ENCODE measurements at places on chromosomes 12 and 14.

- no peaks in the 10 kb centered on the region for H3K27me3 ChIP-seq
- no peaks in the 10 kb centered on the region for H3K36me3 ChIP-seq
- no peak for DNase-seq
- H3K4me3 ChIP-seq: no peak overlapping the region
- H3K4me1 ChIP-seq: no peaks in the 10 kb centered on the region
- H3K27ac ChIP-seq: no peak overlapping the region
Observed at GRCh38 chr12:44573723-44574122, 302.4 kb downstream of the NELL2 start.

- no peak for DNase-seq
- H3K36me3 ChIP-seq: no peaks in the 10 kb centered on the region
- peaks cover 5% of the 10 kb centered on the region for H3K4me1 ChIP-seq
- no peak overlapping the region for H3K27ac ChIP-seq
- no peak overlapping the region for H3K4me3 ChIP-seq
Observed at GRCh38 chr12:23947395-23947794, 2.1 kb downstream of the SOX5 start.

GRCh38 chr12:100058482-100059029 lies 73.8 kb upstream of the ANKS1B start:
- no peaks in the 10 kb centered on the region for H3K4me1 ChIP-seq
- H3K27ac ChIP-seq: no peak overlapping the region
- H3K36me3 ChIP-seq: no peaks in the 10 kb centered on the region
- H3K27me3 ChIP-seq: no peaks in the 10 kb centered on the region

- no peak for DNase-seq
- H3K27me3 ChIP-seq: no peaks in the 10 kb centered on the region
- H3K4me3 ChIP-seq: no peak overlapping the region
- H3K27ac ChIP-seq: no peak overlapping the region
- H3K4me1 ChIP-seq: no peaks in the 10 kb centered on the region
Observed at GRCh38 chr12:95554532-95555071, 3.3 kb upstream of the USP44 start.

DNA sequence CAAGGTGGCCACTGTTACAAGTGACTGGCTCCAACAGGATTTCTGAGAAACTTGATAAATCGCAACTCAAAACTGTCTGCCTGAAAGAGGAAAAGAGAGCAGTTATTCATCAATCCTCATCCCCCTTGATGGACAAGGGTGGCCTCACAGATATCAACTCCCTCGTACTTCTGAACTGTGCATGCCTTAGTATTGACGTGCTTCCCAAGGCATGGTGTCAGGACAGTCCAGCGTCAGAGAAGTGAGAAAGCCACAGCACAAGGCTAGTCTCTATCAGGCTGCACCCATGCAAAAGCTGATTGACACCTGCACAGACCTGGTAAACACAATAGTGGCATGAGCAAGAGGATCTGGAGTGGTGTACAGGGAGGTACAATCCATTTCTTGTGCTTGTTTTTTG lies 125.5 kb upstream of the SLC35F4 start:
- H3K36me3 ChIP-seq: no peaks in the 10 kb centered on the region
- H3K4me3 ChIP-seq: no peak overlapping the region
- no peak for DNase-seq
- H3K4me1 ChIP-seq: peaks cover 25% of the 10 kb centered on the region
- no peak overlapping the region for H3K27ac ChIP-seq
- H3K27me3 ChIP-seq: no peaks in the 10 kb centered on the region

- H3K27ac ChIP-seq: no peak overlapping the region
- DNase-seq: no peak
- no peak overlapping the region for H3K4me3 ChIP-seq
- H3K4me1 ChIP-seq: no peaks in the 10 kb centered on the region
- H3K27me3 ChIP-seq: no peaks in the 10 kb centered on the region
Observed at GRCh38 chr14:20274062-20274461, 31.7 kb downstream of the TTC5 start.

- no peaks in the 10 kb centered on the region for H3K36me3 ChIP-seq
- H3K4me3 ChIP-seq: peak overlapping the region; percentile 57
- peaks cover 90% of the 10 kb centered on the region for H3K4me1 ChIP-seq
- peak overlapping the region; percentile 96 for H3K27ac ChIP-seq
- H3K27me3 ChIP-seq: no peaks in the 10 kb centered on the region
Observed at GRCh38 chr14:103122585-103122946, 695 bp upstream of the TNFAIP2 start.

- H3K36me3 ChIP-seq: no peaks in the 10 kb centered on the region
Observed at GRCh38 chr12:10251669-10252068, 39.0 kb downstream of the GABARAPL1 start.

DNA sequence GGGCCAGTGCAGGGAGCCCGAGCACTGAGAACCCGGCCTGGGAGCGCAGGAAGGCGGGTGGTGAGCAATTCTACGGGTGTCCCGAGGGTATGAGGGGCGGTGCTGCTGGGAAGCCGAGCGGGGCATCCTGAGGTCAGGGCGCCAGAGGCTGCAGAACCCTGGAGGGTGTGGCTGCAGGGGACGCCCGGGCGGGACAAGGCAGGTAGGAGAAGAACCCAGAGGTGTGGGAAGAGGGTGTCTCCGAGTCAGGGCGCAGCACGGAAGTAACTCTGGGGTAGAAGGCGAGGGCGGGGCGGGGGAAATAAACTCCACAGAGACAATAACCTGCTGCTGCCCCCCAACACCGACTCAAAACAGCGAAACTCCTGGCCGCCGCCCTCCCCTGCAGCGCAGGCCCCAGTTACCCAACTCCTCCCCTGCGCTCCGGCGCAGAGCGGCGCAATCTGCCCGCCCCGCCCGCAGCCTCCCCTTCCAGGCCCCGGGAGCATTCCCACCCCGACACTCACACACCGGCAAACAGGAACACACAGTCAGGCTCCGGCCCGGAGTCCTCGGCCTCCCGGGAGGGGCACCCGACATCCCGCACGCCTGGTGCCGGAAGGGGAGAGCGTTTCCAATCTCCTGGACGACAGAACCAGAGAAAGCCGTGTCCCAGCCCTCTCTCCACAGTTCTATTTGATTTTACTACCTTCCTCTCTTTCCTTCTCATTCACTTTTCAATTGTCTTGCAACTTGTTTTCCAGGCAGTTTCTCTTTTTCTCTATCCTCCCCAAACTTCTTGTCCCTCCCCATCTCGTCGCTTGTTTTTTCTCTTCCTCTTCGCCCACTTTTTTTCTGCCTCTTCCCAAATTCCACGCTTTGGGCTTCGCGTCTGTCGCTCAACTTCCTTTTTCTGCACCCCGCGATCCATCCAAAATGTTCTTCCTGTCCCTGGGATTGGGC lies 2.4 kb downstream of the HRK start:
- H3K36me3 ChIP-seq: no peaks in the 10 kb centered on the region
- H3K4me3 ChIP-seq: peak overlapping the region; percentile 44
- H3K27me3 ChIP-seq: peaks cover 100% of the 10 kb centered on the region
- peaks cover 20% of the 10 kb centered on the region for H3K4me1 ChIP-seq

GRCh38 chr12:124691429-124691828 lies 124.0 kb upstream of the NCOR2 start:
- H3K27me3 ChIP-seq: no peaks in the 10 kb centered on the region
- H3K4me1 ChIP-seq: peaks cover 18% of the 10 kb centered on the region
- DNase-seq: no peak
- H3K27ac ChIP-seq: no peak overlapping the region

DNA sequence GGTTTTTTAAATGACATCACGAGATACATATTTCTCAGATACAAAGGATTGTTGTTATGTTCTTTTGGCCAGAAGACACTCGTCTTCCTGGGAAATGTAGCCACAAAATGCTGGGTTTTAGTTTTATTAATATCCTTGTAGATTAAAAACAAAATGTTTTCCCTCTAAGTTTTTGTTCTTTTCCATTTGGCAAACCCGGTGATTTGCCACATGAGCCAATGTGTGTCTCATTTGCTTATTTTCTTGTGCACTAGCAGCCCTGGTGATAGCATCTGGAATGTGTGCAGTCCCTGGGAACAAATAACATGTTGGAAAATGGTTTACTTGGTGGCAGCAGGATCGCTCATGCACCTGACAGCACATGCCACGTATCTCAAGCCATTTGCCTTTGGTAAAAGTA lies 61.0 kb downstream of the HMGA2 start:
- no peaks in the 10 kb centered on the region for H3K27me3 ChIP-seq
- no peak for DNase-seq
- H3K27ac ChIP-seq: no peak overlapping the region
- no peaks in the 10 kb centered on the region for H3K36me3 ChIP-seq
- peaks cover 30% of the 10 kb centered on the region for H3K4me1 ChIP-seq

DNA sequence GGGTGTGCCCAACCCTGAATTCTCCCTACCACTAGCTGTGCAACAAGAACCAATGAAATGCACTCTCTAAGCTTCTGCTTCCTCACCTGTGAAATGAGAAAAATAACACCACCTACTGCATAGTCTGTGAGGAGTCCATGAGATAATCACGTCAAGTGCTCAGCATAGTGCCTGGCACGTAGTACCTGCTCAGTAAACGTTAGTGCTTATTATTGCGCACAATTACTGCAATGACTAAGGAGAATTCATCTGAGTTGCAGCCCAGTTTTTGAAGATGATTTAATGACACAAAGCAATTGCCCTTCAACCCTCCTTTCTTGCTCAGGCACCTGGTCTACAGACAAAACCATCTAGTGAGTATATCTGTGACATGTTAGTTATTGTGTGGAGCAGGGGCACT lies 8.8 kb downstream of the VDR start:
- no peak for DNase-seq
- peaks cover 26% of the 10 kb centered on the region for H3K36me3 ChIP-seq
- peaks cover 29% of the 10 kb centered on the region for H3K4me1 ChIP-seq
- H3K4me3 ChIP-seq: no peak overlapping the region
- no peaks in the 10 kb centered on the region for H3K27me3 ChIP-seq

GRCh38 chr12:7857971-7858370 lies 14.7 kb downstream of the SLC2A14 start:
- no peaks in the 10 kb centered on the region for H3K36me3 ChIP-seq
- no peaks in the 10 kb centered on the region for H3K27me3 ChIP-seq
- H3K4me3 ChIP-seq: no peak overlapping the region
- H3K27ac ChIP-seq: no peak overlapping the region

DNA sequence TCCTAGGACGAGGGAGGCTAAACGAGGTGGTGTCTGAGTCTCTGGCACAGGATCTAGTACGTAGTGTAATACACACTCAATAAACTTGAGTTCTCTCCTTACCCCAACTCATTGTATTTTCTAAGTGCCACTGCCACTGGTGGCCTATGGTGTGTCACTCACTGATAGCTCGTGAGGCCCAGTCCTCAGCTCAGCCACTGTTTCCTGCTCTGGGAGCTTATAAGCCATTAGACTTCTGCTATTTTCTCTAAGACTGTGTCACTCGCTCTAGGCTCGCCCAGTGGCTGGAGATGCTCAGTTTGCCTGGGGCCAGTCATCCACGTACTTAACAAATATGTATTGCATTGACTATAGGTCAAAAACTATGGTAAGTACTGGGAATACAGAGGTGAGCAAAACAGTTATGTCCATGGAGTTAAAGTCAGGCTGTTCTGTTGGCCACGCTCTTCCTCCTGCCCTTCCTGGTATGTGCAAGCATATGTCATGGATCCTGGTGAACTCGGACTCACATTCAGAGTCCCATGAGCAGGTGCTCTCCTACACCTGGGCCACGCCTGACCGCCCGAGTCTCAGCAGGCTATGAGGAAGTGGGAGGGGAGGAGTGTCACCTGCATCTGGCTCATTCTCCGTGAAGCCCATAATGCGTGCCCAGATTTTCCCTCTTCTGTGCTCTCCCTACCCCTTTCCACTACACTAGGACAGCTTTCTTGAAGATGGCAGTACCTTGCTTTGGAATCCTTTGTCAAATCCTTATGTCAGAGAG lies 41.6 kb downstream of the DEGS2 start:
- H3K4me3 ChIP-seq: no peak overlapping the region
- no peaks in the 10 kb centered on the region for H3K36me3 ChIP-seq
- no peak overlapping the region for H3K27ac ChIP-seq
- H3K27me3 ChIP-seq: no peaks in the 10 kb centered on the region
- no peak for DNase-seq
- peaks cover 20% of the 10 kb centered on the region for H3K4me1 ChIP-seq

DNA sequence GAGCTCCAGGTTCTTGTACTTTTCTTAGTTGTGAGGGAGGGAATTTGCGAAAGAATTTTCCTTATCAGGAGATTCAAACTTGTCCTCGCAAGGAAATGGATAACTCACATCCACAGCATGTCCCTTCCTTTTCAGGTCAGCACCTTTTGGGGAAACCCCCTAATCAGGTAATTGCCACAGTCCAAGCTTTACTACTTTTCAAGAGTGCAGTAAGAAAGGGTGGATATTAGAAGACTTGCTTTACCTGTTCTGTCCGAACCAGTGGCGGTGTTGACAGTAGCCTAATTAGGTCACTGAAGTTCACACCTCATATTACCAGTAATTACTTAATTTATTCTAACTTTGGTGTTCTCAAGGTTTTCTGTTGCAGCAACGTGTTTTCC lies 6.7 kb upstream of the C12orf50 start:
- H3K27ac ChIP-seq: peak overlapping the region; percentile 95
- no peak for DNase-seq
- H3K4me1 ChIP-seq: peaks cover 3% of the 10 kb centered on the region
- H3K4me3 ChIP-seq: peak overlapping the region; percentile 82

GRCh38 chr14:24064856-24065255 lies 6.5 kb upstream of the CPNE6 start:
- no peaks in the 10 kb centered on the region for H3K36me3 ChIP-seq
- H3K27me3 ChIP-seq: no peaks in the 10 kb centered on the region
- H3K27ac ChIP-seq: no peak overlapping the region
- no peaks in the 10 kb centered on the region for H3K4me1 ChIP-seq
- H3K4me3 ChIP-seq: no peak overlapping the region

DNA sequence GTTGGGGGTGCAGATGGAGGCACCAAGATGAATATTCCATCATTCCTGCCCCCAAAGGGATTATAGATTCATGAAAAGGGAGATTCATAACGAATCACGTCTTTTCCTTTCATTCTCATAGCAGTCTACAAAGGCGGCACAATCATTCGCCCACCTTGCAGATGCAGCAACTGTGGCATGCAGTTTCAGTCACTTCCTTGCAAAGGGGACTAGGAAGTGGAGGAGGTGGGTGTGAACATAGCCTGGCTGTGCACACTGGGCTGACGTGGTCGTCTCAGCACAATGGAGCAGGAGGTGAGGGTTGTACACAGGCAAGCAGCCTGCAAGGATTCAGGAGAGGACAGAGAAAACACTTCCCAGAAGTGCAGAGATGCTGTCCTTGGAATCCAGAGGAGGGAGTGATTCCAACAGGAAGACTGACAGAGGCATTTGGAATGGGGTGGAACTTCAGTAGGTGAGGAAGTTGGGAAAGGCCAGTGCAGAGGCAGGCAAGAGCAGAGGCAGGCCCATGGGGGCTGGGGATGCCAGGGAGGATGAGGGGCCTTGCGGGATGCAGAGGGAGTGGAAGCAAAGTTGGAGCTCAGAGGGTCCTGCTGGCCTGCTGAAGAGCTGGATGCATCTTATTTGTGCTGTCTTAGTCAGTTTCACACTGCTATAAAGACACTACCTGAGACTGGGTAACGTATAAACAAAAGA lies 21.9 kb upstream of the PPP2R5C start:
- H3K4me3 ChIP-seq: no peak overlapping the region
- H3K36me3 ChIP-seq: no peaks in the 10 kb centered on the region
- H3K27ac ChIP-seq: no peak overlapping the region
- H3K27me3 ChIP-seq: no peaks in the 10 kb centered on the region
- no peak for DNase-seq

- no peak overlapping the region for H3K4me3 ChIP-seq
- no peak for DNase-seq
- H3K27ac ChIP-seq: no peak overlapping the region
- no peaks in the 10 kb centered on the region for H3K36me3 ChIP-seq
Observed at GRCh38 chr12:56947633-56948456, 9.6 kb downstream of the RDH16 start.

Measured in esophagus squamous epithelium (tissue), 5 donors.